Activated T-helper 1 cell treated with anti-CD3 and anti-CD28 coated beads, Interleukin-2, amount 50 U/mL, for 16 hours (primary cell): ENCODE measurements at places on chromosomes 2 and 18.

DNA sequence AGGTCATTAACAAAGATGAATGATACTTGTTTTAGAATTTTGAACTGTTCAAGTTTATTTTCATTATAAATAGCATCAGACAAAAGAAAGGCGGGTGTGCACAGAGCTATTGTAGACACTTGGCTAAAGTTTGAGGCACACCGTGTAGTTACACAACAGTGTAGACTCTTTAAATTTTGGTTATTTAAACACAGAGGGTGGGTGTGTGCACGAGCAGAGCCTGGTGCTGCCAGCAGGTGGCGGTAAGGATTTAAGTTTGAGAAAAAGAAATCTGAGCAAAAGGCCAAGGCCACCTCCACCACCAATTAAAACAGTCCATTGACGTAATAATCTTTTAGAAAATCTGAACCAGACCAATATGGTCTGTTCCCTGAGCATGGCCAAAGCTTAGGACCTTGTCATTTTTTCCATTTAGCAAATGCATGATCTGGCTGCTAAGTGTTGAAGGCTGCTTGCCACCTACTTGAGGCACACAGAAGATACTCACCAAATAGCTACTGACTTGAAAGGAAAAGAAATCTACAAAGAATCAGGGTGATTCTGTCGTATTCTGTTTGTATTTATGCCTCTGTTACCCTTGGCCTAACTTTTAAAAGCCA lies 14.3 kb downstream of the COPS7B start:
- no peak for DNase-seq

- DNase-seq, result no peak
Observed at GRCh38 chr18:79919089-79919488, 32.4 kb downstream of the SLC66A2 start.

GRCh38 chr2:25062511-25062917 lies 20.6 kb downstream of the EFR3B start:
- DNase-seq, result no peak

DNA sequence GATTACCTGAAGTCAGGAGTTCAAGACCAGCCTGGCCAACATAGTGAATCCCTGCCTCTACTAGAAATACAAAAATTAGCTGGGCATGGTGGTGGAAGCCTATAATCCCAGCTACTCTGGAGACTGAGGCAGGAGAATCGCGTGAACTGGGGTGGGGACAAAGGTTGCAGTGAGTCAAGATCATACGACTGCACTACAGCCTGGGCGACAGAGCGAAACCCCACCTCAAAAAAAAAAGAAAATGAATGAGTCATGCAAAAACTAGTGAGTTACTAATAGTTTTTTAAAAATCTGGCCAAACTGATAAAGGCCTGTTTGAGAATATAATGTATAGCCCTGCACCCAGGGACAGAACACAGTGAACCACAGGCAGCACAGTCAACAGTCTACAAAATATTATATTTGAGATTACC lies 17.5 kb downstream of the AFG3L2 start:
- no peak for DNase-seq

DNA sequence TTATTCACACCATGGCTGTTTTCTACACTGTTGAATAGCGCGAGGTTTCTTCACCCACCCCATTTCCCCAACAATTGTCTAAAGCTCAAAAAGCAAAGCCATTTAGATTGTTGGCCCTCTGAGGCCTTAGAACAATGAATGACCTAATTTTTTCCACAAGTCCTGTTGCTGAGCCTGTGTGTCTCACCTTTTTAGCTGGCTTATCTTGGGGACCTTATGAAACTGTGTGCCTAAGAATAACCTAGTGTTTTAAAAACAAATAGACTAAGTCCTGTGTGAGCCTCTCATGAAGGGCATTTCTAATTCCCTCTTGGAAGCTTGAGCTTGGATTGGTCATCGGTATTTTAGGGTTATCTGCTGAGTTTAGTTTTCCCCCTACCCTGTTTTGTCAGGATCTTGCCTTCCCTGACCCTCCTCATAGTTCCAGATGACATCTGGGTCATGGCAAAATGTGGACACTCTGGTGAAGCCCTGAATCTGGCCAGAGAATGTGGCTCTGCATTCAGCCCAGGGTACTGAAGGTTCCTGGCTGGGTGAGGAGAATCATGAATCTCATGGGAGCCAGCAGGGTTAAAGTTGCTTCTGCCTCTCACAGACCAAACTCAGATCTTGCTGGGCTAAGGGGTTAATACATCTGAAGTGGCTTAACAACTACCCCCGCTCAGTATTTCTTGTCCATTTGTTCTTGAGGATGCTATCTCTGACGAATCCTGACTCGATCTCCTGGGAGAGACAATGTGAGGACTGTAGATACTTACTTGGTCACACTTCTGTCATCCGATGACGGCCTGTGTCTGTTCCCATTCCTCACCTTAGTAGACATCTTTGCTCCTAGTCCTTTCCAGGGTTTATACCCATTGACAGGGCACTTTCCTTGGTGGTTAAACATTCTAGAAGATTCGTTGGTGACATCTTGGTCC lies 104.2 kb upstream of the MAP4K3 start:
- DNase-seq, result no peak

DNA sequence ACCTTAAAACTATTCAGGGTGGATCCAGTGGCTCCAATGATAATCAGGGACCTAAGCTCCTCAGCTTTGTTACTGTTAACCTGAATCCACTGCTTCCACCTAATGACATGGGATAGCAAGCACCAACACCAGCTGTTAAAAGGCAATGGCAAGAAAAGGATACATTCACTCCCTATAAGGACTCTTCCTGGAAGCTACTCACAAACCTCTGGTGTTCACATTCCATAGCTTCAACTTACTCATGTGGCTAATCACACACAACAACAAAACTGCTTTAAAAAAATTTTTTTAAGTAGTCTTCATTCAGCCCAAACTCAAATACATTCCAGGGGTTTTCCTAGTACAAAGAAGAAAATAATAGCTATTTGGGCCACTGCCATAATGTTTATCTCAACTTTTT lies 24.5 kb downstream of the ROCK2 start:
- DNase-seq, result no peak

GRCh38 chr2:127762846-127763245 lies 48.1 kb downstream of the WDR33 start:
- no peak for DNase-seq

DNA sequence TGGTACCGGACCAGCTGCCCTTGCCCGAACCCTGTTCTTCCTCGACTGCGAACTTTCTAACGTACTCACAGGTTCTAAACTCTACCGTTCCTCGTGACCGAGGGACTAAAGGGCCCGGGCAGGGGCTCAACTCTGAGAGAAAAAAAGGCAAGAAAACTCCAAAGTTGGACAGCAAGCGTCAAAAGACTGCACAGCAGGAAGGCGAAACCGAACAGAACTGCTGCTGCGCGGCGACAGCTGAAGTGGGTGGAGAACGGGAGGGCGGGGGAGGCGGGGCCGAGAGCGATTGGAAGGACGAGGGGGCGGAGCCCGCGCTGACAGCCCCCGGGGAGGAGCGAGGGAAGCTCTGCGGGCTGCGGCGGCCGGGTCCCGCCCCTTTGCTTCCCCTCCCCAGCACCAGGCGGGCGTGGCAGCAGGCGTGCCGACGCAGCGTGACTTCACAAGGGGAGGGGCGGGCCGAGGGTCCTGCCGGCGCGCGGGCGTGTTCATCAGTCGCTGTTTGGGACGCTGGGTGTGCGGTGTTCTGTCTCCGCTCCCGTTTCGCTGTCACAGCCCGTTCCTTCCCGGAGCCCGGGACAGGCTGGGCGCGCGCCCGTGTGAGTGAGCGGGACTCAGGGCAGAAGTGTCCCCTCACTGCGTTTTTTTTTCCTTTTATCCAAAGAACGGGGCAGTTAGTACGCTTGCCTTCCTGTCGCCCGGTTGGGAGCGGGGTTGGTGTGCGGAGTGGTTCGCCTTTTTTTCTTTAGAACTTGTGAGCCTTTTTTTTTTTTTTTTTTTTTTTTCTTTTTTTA lies at the start of gene NABP1:
TSS of gene NABP1 (plus strand) at position 491 of the 791 bp plus-strand sequence. CDS start 479 bp downstream, outside the sequence.
- peak; percentile 99 for DNase-seq

- DNase-seq, result no peak
Observed at GRCh38 chr18:26919627-26920026, 54.1 kb upstream of the AQP4 start.

DNA sequence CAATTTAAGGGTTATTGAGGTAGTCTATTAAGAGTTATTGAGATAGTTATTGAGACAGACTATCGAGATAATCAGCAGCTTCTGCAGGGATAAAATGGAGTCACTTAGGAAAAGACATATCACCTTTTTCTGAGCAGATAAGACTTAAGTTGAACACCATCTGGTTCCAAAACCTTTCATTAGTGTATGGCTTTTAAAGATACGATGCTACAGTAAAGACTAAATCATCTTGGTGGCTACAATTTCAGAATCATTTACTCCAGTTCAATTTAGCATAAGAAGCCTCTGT lies 68.6 kb upstream of the DNAJC10 start:
- DNase-seq, result no peak

DNA sequence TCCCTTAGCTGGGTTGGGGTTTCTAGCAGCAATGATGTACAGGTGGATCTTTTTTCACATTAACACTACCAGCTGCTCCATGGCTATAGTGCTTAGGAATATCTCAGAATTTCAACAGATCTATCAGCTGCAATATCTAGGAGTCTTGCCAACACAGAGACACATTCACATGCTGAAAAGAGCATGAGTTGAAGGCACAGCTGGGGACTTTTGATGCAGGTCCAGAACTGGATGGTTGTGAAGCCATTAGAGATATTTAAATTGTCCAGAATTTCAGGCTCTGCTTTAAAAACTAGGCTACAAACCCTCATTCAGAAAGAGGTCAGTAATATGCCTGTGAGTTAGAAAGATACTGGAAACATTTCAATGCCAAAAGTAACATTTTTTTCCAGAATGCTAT lies 122.2 kb upstream of the CCDC195 start:
- no peak for DNase-seq

GRCh38 chr18:58490238-58490637 lies 138.7 kb downstream of the ALPK2 start:
- DNase-seq, result no peak

DNA sequence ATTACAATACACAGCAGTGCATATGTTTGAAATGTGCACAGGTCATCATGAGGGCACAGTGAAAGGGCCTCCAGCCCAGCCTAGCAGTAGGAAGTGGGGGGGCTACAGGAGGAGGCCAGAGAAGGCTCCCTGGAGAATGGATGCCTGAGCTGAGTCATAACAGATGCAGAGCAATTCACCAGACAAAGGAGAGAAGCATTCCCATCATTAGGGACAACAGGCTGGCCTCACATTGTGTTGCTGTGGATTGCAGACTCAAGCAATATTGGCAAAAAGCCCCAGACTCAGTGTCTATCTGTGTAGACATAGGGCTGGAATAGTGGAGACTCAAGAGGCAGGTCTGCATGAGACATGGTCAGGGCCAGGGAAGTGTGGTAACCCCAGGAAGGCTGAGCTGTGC lies 329.9 kb downstream of the DLGAP1 start:
- DNase-seq, result no peak

GRCh38 chr18:10896851-10897250 lies 252.5 kb downstream of the PIEZO2 start:
- no peak for DNase-seq

- DNase-seq, result peak; percentile 17
Observed at GRCh38 chr2:199488772-199489400, 31.1 kb upstream of the SATB2 start.

DNA sequence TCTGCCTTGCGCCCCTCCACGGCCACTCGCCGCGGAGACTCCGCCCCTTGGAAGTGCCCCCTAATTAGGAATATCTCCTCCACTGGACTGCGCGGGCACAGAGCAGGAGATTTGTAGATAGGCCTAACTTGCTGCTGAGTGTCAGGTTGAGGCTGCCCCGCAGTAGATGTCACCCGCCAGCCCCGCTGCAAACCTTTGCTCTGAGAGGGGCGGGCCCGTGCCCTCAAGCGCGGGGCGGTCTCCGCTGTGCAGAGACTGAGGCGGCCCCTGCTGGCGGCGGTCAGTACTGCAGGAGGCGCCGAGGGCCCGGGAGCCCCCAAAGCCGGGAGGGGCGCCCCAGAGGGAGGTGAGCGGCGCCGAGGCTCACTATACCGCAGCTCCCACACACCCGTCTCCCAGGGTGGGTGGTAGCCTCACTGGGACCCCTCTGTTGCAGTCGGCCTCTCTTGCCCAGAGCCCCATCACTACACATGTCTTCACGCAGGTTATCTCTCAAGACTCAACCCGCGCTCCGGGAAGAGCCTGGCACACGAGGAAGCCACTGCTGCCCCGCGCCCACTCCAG lies 2.9 kb upstream of the NEURL3 start:
- DNase-seq, result peak; percentile 82

GRCh38 chr18:5744659-5745058 lies 150.7 kb downstream of the TMEM200C start:
- DNase-seq, result no peak

DNA sequence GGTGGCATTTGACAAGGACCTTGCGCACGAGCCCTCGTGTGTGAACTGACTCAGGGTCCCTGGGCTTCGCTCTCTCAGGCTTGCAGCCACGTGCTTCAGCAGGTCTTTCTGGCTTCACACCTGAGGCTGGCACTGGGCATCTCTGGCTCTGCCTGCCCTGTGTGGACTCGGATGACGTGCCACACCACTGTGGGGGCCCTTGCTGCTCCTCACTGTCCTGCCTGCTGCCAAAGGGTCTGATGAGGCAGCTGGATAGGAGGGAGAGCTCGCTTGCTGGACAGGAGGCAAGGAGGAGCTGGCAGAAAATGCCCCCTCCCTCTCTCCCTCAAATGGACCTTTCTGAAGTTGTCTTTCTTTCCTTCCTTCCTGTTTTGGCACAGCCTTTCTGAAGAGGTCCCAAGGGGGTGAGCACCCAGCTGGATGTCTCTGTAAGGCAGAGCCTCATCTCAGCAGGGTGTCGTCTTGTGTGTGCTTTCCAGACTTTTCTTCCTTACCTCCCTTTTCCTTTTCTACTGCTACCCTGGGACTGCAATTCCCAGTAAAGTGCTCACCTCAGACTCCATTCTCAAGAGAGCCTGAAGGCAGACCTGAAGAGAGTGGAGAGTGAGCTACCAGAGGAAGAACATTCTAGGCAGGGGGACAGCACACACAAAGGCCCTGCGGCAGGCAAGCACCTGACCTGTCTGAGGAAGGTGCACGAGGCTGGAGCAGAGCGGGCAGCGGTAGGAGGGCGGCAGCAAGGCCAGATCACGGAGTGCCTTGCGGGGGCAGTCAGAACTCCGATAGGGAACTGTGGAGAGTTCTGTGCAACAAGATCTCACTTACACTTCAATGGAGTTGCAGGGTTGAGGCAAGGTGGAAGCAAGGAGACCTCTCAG lies 5.3 kb downstream of the PER2 start:
- no peak for DNase-seq

DNA sequence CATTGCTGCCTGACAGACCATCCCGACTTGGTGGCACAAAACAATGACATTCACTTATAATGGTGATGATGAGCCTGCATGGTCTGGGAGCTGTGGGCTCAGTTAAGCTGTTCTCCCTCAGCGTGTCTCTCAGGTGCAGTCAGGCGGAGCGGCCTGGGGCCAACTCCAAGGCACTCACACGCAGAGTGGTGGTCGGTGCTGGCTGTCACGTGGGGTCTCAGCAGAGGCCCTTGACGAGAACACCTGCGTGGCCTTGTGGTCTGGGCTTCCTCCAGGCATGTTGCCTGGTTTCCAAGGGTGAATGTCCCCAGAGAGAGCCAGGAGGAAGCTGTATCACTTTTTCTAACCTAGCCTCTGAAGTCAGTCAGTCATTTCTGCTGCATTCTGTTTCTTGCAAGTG lies 29.8 kb downstream of the ARMC9 start:
- no peak for DNase-seq

- DNase-seq, result no peak
Observed at GRCh38 chr2:125679903-125680302, 976.1 kb upstream of the GYPC start.
